Activated CD4-positive, alpha-beta T cell treated with anti-CD3 and anti-CD28 coated beads for 4 hours (primary cell): ENCODE measurements at places on chromosomes 11 and 22.

GRCh38 chr11:96062134-96062533 is 138.2 kb upstream of the MTMR2 start:
- peak; percentile 55 for DNase-seq

GRCh38 chr22:37817705-37818408 is 5.3 kb upstream of the GALR3 start:
- DNase-seq = peak; percentile 86

- no peak for DNase-seq
These were observed 52.8 kb downstream of the OSBP2 start for GRCh38 chr22:30747493-30747892.

GRCh38 chr11:115324581-115325432 is 179.4 kb downstream of the CADM1 start:
- no peak for DNase-seq

DNA sequence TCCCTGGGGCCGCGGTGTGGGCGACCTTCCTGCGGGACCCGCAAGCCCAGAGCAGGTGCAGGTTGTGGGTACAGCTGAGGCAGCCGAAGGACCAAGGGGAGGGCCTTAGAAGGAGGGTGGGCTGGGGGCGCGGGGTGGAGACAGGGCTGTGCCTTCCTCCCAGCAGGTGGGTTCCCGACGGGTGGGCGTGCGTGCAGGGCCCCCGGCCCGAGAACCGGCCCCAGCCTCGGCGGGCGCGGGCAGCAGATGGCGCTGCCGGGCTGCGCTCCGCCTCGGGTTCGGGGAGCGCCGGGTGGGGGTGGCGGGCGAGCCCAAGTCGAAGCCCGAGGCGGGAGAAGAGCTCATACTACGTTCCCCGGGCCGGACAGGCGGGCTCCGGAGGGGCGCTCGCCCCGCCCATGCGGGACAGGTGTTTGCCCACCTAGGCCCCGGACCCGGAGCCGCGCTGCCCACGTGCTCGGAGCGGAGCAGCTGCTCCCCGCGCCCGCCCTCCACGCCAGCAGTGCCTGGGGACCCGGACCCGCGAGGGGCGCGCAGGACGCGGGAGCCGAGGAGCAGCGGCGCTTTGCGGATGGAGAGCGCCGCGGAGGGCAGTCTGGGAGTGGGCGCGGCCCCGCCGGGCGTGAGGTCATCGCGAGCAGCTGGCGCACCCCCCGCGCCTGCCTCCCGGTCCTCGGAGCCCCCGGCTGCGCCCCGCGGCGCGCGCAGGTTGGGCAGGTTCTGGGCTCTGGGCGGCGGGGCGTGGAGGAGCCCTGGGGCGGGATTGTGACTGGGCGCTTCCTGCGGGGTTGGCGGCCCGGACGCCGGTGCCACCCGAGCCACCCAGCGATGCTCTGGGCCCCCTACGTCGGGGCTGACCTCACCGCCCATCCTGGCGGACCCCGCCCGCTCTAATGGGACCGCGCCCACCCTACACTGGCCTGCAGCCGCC is 25.3 kb downstream of the DUSP8 start:
- peak; percentile 50 for DNase-seq

GRCh38 chr11:2892215-2892966 is 6.8 kb upstream of the CDKN1C start:
- DNase-seq = peak; percentile 56

GRCh38 chr11:134266841-134267251 is 9.3 kb upstream of the GLB1L3 start:
- DNase-seq = no peak
